Ascending aorta (tissue), 2 donors: ENCODE measurements at places on chromosomes 2 and 18.
A peak's percentile ranks its signal among the peaks of the same experiment; 100 is the strongest.

DNA sequence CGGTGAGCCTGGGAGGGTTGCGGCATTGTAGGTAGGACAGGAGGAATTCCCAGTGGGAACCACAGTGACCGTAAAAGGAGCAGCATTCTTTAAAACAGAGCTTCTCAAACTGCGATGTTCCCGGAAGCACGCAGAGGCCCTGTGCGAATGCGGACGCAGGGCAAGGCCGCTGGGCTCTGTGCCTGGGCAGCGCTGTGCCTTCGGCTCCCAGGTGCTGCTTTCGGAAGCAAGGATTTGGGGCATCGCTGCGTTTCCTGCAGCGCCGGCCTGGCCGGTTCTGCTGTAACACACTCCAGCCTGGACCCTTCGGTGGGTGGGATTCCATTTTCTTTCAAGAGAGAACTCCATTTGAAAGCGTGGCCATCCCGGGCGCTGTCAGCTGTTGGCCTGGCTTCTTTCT is 118.6 kb downstream of the PTGR3 start:
- DNase-seq: peak; percentile 46

- DNase-seq: no peak
These were observed at the start of gene MALL for GRCh38 chr2:110115291-110116032. TSS of gene MALL (minus strand) at chr2:110115822. CDS start at chr2:110115792, 30 bp downstream.

GRCh38 chr2:176553685-176554100 is 284.5 kb downstream of the MTX2 start:
- no peak for DNase-seq

DNA sequence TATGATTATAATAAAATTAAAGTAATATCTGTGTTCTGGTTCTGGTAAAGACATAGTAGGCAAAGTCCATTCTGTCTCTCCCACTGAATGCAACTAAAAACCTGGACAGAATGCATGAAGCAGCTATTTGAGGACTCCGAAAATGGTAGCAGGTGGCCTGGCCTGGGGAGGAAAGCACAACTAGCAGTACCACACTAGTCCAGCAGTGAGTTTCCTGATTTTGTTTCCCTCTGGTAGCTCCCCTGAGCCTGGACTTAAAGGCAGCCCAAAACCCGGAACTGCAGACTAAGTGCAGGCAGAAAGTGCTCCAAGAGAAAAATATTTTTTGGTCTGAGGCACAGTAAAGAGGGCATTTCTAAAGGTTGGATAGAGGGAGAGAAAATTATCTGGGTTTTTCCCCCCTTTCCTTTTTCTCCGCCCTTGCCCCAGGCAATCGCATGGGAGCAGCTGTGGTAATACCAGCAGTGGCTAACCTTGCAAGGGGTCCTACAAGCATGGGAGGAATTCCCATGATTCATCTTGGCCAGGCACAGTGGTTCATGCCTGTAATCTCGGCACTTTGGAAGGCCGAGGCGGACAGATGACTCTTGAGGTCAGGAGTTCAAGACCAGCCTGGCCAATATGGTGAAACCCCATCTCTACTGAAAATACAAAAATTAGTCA is 32.3 kb downstream of the ASXL2 start:
- DNase-seq: no peak
